ENCODE measurements at places on chromosomes 3 and 15.

- peak; percentile 22 for DNase-seq
Measured at GRCh38 chr3:44058022-44058867, 183.4 kb upstream of the TOPAZ1 start.

GRCh38 chr3:45690336-45691035 is 1.3 kb downstream of the SACM1L start:
- no peak for DNase-seq

- DNase-seq, result no peak
Measured at GRCh38 chr3:159026510-159026909, 224.7 kb downstream of the MFSD1 start.

GRCh38 chr3:24741506-24741905 is 246.9 kb upstream of the THRB start:
- DNase-seq, result no peak

GRCh38 chr3:170421111-170421641 is 2.5 kb downstream of the CLDN11 start:
- DNase-seq, result no peak

DNA sequence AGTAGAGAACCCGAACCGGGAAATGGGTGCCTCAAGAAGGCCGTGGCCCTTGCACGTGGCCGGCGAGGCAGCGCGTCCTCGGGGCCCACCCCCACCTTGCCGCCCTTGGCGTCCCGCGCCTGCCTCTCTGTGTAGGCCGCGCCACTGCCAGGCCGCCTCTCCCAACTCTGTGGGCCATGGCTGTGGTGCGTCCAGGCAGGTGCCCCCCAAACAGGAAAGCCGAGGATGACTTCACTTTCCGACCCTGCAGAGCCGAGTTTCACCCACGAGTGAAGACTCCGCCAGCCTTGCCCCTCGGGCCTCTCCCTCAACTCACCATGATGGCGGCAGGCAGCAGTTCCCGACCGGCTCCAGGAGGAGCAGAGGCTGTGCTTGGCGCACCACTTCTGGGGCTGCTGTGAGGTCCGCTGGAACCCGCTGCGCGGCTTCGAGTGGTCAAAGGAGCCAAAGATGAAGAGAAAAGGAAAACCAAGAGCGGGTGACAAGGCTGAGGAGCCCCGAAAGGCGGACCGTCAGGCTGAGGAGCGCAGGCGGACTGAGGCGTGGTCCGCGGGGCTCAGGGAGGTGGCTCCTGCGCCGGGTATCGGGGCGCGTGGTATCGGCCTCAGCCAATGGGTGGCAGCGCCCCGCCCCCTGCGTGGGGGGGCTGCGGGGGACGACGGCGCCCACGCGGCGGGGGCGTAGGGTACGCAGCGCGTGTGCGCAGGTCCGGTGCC is at the start of gene DAZL:
TSS of gene DAZL (minus strand) at position 537 of the 716 bp plus-strand sequence. CDS start at position 319, 218 bp downstream.
- no peak for DNase-seq

GRCh38 chr3:52532838-52533622 is 627 bp downstream of the NT5DC2 start:
- no peak for DNase-seq

DNA sequence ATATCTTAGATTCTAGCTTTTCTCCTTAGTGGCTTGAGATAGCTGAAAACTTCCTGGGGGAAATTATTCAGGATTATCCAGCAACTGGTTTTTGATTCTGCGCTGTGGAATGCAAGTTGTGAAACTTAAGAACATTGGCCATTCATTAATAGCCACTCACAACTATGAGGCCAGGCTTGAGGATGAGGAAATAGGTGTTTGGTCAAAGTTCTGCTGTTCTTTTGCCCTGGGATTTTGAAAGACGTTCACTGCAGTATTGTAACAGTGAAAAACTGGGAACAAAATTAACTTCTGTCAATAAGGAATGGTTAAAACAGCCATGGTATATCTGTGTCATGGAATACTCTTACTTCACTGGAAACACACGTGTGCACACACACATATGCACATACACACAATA is 44.1 kb downstream of the CTXND1 start:
- no peak for DNase-seq

- DNase-seq, result no peak
Measured at GRCh38 chr3:149247008-149247710, 25.5 kb upstream of the CP start.

- no peak for DNase-seq
Measured at GRCh38 chr3:41265011-41265545, 65.8 kb downstream of the CTNNB1 start.

DNA sequence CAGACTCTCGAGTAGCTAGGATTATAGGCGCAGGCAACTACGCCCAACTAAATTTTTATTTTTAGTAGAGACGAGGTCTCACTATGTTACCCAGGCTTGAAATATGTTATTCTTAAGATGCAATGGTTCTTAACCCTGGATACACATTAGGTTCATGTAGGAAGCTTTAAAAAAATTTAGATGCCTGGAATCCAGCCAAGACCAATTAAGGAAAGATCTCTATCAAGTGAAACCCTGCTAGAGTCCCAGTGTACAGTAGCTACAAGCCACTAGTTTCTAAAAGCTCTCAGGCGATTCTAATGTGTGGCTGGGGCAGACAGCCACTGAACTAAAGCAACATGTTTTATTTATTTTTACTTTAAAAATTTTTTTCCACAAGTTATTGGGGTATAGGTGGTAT is 33.2 kb downstream of the TRIM69 start:
- DNase-seq, result no peak

DNA sequence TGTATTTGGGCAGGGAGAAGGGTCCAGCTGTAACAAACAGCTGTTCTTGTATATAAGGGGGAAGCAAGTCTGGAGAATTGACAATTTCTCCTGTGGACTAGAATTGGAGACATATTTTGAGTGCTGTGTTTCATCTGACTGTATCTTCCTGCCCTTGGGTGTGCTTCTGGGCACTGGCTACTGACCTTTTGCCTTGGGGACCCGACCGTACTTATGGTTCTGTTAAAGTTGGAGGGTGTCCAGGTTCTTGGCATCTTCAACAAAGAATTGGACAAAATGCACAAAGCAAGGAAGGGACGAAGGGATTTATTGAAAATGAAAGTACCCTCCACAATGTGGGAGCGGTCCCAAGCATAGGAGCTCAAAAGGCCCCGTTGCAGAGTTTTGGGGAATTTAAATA is 31.0 kb downstream of the MAP2K1 start:
- DNase-seq, result no peak

DNA sequence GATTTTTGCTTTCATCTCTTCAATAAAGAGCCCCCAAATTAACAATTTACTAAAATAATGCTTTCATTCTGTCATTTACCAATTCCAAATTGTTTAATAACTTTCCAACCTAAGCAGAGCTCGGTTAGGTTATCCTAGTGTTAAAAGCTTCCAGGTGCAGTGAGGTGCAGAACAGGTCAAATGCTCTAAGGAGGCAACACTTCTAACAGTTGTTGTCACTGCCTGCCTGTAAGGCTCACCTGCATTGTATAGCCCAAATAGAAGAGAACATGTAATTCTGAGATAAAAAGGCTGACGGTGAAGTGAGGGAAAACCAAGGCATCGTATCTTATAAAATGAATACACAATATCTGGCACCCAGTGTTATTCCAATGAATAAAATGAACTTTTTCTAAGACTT is 9.1 kb downstream of the ZNF280D start:
- no peak for DNase-seq

GRCh38 chr15:81880314-81880713 is 165.5 kb downstream of the MEX3B start:
- DNase-seq, result no peak

GRCh38 chr3:191728186-191728585 is 267.2 kb downstream of the PYDC2 start:
- no peak for DNase-seq

GRCh38 chr3:193819117-193820010 is 226.4 kb downstream of the OPA1 start:
- no peak for DNase-seq

GRCh38 chr3:100912571-100912970 is 80.7 kb downstream of the ABI3BP start:
- DNase-seq, result no peak

DNA sequence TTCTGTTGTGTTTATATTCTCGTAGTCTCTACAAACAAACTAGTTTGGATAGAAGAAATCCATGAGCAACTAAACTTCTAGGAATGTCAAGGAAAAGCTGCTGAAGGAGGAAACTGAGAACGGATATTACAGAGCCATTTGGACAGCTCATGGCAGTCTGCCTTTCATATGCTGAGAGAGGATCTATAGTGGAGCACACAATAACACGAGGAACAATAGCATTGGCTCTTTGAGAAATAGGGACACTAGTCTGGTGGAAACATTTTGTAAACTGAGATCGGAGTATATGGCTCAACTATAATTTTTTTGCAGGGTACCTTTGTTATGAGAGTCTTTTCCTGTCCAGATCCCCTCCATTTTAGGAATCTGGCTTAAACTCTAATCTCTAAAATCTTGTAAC is 200.5 kb downstream of the CLSTN2 start:
- no peak for DNase-seq

All from GM04504 (cell line).